ENCODE measurements at places on chromosomes 3 and 15.

DNA sequence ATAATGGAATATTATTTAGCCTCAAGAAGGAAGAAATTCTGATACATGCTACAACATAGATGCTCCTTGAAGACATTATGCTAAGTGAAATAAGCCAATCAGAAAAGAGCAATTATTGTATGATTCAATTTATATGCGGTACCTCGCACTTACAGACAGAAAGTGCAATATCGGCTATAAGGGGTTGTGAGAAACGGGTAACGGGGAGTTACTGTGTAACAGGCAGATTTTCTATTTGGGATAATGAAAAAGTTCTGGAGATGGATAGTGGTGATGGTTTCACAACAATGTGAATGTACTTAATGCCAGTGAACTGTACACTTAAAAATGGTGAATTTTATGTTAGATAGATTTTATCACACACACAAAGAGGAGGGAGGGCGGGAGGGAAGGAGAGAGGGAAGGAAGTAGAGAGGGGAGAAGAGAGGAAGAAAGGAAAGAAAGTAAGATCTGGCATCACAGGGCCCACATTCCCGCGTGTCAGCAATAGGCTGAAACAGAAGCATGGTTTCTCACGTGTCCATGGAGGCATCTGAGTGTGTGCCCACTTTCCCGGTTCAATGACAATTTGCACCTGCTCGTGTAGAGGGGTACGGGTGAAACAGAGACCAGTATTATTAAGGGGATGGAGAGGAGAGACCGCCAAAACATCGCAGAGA, 700 bp upstream of the BLM start:
- no peak for DNase-seq

DNA sequence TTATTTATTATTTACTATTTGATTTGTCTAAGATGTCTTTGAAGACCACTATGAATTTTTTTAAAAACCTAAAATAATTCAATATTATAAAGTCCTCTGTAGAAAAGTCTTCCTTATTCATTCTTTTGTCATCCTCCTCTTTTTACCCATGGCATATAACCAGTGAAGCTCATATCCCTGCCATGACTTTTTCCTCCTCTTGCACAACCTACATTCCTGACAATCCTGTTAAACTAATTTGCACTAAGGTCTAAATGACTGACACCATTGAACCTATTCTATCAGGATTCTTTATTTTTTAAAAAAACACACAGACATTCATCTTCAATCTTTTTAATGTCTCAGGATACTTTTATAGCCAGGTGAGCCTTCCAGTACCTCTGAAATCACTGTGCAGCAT, 159.9 kb upstream of the SLC2A2 start:
- no peak for DNase-seq

- DNase-seq, result no peak
Measured at GRCh38 chr3:37546876-37547275, 314.8 kb upstream of the CTDSPL start.

- DNase-seq, result no peak
Measured at GRCh38 chr15:59668556-59668955, 11.2 kb upstream of the GTF2A2 start.

GRCh38 chr3:127698286-127698685, 25.5 kb downstream of the ABTB1 start:
- no peak for DNase-seq

- DNase-seq, result no peak
Measured at GRCh38 chr3:74345701-74346100, 268.8 kb downstream of the CNTN3 start.

DNA sequence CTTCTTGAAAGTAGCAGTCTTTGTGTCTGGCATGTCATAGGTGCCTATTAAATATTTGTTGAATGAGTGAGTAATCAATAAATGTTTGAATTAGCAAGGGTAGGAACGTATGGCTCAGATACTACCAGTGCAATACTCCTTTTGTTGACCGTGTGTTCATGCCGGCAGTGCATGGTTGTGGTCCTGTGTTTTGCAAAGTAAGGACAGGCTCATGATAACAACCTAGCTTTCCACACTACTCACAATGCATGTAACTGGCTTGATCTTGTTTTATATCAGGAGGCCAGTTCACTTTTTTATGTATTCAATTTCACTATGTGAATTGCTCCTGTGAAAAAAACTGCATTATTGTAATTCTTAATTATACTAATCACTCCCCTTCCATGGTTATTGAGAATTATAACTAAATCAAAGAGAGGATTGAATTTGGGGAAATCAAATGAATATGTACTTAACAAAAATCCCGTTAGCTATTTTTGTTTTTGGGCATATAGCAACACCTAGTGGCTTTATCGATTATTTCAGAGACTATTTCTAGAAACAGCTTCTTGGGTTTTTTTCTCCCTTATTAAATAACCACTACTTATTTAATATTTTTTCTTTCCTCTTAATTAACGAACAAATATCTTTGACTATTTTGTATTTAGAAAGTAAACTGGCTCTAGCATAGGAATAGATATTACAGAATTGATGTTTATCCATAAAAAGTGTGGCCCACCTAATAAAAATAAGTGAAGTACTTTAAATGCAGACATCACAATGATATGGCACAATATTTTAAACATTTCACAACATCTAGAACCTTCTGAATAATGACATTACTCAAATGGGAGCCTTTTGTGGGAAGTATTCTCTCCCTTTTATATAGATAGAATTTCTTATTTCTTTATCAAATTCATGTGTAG, 218.5 kb downstream of the BBX start:
- DNase-seq, result no peak

DNA sequence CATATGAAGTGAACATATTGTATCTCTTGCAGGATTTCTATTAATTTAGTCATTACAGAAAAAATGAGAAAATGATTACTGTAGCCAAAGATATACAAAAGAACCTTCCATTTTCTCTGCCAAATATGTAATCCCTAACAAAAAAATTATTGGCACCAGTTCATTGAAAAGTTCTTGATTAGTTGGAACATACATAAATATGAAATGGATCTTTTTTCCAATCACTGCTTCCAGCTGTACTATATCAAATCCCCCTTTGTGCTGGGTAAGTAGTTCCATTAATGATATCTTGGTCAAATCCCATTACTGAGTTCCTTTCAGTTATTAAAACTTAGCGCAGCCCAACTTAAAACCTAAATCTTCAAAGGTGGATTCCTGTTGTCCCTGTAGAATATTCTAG, 263.8 kb downstream of the SLC9A9 start:
- DNase-seq, result no peak

DNA sequence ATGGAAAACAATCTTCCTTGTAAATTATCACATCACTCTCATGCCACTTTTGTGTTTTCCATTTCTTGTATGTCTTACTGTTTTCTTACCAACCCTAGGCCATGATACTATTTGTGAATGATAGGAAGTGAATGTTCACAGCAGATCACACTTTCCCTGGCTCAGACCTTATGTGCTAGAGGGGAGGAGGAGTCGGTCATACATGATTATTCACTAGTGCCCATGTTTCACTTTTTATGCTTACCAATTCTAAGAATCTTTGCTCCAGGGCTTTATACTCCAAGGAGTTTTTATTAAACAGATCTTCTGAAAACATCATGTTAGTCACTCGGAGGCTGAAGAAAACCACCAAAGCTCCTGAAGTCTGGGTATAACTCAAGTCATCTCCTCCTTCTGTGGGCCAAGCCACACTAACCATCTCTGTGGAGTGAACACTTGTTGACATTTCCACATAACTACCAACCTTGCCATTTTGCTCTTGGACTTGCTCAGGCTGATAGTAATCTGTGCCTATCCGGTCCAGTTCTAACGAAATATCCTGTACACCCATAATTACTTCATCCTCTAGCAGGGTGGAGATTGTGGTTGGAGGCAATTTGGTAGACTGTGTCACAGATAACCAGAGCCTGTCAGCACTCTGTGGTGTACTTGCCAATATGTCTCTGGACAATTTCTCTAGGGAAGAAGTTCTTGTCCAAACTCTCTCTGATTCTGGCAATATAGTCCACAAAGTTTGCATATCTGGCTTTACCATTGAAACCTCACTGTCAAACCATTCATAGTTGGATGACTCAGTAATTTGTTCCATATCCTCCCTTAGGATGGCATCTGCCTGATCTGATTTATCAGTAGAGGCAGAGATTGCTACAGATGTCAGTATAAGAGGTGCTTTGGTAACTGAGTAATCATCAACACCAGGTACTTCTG, 76.8 kb downstream of the IMPG2 start:
- no peak for DNase-seq

- DNase-seq, result no peak
Measured at GRCh38 chr3:107461721-107462120, 61.0 kb upstream of the BBX start.

DNA sequence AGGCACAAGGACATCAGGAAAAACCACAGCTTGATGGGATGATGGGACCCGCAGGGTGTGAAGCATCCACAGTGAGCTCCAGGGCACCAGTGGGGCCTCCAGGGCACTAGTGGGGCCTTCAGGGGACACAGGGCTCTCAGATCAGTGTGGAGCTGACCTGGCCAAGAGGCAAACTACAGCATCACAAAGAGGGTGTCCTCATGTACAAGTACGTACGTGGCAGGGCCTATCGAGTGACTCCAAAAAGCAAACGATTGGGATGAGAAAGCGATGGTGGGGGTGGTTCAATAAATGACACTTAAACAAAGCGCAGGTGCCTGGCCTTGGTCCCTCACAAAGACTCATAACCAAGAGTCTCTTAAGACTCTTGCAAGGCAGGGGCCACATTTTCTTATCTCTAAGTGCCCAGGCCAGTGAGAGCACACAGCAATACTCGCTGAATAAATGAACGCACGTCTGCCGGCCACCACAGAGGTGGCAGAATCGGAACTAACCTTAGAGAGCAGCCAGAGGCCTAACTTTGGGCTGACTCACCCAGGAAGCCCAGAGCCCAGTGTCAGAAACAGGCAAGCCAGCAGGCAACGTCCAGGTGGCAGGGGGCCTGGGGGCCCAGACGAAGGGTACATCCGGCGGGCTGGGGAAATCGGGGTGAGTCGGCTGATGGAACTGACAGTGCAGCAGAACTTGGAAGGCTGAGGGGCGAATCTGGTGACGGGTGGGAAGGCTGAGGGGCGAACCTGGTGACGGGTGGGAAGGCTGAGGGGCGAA, 8.7 kb downstream of the PCSK6 start:
- no peak for DNase-seq

DNA sequence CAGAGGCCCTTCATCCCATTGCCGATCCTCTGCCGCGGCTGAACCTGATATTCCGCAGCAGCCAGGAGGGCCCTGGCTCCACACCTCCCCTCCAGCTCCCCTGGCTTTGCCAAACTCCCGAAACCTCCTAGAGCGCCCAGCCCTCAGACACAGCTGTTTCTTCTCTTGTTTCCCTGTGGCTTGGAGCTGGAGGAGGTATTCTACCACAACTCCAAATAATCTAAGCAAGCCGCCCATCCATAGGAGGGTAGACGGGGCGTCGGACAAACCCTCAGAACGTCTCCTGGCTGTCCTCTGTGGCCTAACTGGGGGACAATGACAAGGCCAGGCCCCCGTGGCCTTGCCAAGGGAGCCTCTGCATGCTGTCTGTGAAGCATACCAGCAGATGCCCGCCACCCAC, 10.4 kb downstream of the PLA2G4D start:
- no peak for DNase-seq

DNA sequence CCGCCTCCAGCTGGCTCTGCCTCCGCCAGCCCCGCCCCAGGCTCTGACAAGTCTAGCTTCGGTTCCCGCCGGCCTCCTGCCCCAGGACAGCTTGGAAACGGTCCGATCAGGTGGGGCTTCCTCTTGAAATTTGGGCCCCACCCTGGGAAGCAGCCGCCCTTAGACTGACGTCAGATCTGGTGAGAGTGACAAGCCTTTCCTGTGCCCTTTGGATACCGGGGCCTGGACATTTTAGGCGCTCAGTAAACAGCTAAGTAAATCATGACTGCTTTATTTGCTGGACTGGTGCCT, 378 bp upstream of the HYAL3 start:
- no peak for DNase-seq

- no peak for DNase-seq
Measured at GRCh38 chr3:42745291-42745745, 27.7 kb downstream of the CCDC13 start.

DNA sequence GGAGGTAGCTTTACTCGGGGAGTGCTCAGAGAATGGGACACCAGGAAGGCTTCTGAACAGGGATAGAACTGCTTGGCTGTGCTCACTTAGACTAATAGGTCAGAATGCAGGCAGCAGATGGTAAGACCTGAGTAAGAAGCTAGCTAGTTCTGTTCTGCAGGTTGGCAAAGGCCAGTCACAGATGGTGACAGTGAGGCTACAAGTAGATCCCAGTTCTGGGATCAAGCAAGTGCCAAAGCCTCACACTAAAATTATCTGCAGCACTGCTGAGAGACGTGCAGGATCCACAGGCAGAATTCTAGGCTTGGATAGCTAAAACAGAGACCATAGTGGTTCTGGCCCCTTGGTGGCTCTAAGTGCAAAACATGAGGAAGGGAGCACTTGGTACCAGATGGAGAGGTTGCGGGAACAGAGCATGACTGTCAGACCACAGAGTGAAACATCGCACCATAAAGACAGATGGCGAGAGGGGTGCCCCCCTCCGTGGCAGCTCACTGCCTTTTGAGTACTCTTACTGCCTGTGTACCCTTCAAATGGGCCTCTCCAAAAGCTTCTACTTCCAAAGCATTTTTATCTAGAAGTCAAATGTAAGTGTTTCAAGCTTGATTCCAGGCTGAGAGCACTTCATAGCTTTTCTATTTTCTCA, 3.6 kb upstream of the GLCE start:
- DNase-seq, result no peak

DNA sequence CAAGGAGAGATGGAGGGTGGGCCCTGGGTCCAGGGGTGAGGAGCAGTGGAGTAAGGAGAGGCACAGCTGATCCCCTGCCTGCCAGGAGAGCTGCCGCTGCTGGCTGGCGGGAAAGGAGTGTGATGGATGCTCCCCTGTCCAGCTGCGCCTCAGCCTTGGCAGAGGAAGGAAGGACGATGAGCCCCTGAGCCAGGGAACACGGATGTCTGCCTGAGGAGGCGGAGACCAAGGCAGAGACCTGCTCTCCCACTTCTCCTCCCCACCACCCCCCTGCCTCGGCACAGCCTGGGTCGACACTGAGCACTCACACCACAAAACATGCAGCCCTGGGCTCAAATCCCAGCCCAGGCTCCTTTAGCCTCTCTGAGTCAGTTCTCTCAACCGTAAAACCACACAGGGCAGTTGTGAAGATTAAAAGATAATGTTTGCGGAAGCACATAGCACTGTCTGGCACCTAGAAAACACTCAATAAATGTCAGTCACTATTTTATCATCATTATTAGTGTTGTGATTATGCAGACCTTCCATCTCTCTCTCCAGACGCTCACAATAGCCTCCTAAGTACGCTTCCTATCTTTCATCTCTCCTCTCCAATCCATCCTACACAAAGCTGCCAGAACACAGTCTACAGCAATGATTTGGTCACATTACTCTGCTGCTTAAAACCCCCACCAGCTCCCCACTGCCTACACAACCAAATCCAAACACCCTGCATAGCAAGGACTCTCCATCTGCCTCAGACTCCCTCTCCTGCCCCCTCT, 52.2 kb downstream of the SEMA5B start:
- no peak for DNase-seq

- DNase-seq, result no peak
Measured at GRCh38 chr15:33124279-33124678, 70.2 kb downstream of the FMN1 start.

Measured in AG04450 (cell line).